Mesothelial cell of epicardium (in vitro differentiated cells): ENCODE measurements at places on chromosomes 2 and 18.

GRCh38 chr2:234495251-234496054, 1.4 kb downstream of the ARL4C start:
- peak overlapping the region; percentile 87 for H3K4me3 ChIP-seq
- peaks cover 4% of the 10 kb centered on the region for H3K27me3 ChIP-seq
- H3K36me3 ChIP-seq = no peaks in the 10 kb centered on the region

- DNase-seq = no peak
- H3K36me3 ChIP-seq = no peaks in the 10 kb centered on the region
- no peaks in the 10 kb centered on the region for H3K4me1 ChIP-seq
- H3K27ac ChIP-seq = no peak overlapping the region
- H3K27me3 ChIP-seq = peaks cover 9% of the 10 kb centered on the region
Observed at GRCh38 chr18:11553098-11553940, 56.1 kb upstream of the SLC35G4 start.

DNA sequence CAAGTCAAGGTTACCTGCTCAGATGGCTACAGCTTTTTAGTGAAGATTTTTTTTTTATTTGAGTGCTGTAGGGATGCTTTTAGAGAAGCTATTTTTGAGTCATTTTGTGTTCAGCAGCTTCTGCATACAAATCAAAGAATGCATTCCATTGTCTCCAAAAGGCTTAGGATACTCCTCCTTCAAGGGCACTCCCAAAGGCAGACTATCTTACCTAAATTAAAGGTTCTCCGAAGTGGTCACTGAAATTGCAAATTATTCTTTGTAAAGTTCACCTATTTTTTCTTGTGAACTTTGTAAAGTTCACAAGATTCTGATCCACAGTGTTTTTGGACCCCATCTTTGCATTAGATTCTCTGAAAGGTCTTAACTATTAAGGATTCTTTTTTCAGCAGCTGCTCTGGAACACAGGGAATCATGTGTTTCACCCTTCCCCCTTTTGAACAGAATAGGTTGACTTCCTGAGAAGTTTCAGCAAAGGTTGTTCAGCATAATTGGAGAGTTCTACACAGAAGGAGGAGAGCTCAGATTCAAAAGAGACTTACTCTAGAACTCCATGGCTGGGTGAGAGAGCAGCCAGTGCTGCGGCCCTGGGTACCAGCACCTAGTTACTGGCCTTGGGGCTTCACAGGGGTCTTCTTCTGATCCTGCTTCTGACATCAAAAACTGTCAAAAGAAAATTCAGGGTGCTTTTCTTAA, 14.5 kb downstream of the CLIP4 start:
- peaks cover 30% of the 10 kb centered on the region for H3K36me3 ChIP-seq
- peaks cover 17% of the 10 kb centered on the region for H3K4me1 ChIP-seq
- H3K27ac ChIP-seq = peak overlapping the region; percentile 30
- no peak overlapping the region for H3K4me3 ChIP-seq

- peaks cover 44% of the 10 kb centered on the region for H3K36me3 ChIP-seq
- peak overlapping the region; percentile 75 for H3K27ac ChIP-seq
- peaks cover 9% of the 10 kb centered on the region for H3K4me1 ChIP-seq
Observed at GRCh38 chr2:65316072-65316471, 88.4 kb downstream of the ACTR2 start.

GRCh38 chr18:70380915-70381896, 92.4 kb downstream of the SOCS6 start:
- peaks cover 19% of the 10 kb centered on the region for H3K4me1 ChIP-seq
- H3K4me3 ChIP-seq = no peak overlapping the region
- peaks cover 2% of the 10 kb centered on the region for H3K27me3 ChIP-seq
- H3K36me3 ChIP-seq = no peaks in the 10 kb centered on the region
- no peak for DNase-seq

DNA sequence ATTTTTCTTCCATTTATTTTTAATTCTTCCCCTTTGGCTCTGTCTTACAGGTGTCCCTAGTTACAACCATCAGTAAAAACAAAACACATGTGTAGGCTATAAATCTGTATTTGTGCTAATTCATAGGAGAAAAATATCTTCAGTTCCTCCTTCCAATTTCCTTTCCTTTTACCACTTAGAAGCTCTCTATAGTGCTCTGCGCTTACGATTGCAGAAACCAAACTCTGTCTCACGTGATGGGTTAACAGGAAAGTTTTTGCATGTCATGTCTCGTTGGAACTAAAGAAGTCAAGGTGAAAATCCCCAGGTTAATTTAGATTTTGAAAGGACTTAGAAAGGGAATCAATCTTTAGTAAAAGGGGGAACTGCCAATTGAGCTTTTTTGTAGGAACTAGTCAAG, 1390.5 kb upstream of the ZEB2 start:
- no peak overlapping the region for H3K4me3 ChIP-seq
- H3K27ac ChIP-seq = peak overlapping the region; percentile 67
- H3K4me1 ChIP-seq = peaks cover 20% of the 10 kb centered on the region
- H3K36me3 ChIP-seq = no peaks in the 10 kb centered on the region
- H3K27me3 ChIP-seq = no peaks in the 10 kb centered on the region

DNA sequence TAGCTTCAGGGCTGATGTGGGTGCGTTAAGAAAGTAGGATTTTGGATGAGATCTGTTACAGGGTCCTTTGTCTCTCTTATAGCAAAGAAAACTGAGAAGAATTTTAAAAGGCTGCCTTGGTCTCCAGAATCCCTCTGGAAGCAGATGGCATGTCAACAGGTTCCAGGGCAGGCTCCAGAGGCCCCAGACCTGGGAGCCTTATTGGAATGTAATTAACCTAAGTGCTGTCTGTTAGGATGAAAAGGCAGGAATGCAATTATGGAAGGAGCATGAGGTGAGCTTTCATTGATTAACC, 97.2 kb upstream of the PKDCC start:
- no peaks in the 10 kb centered on the region for H3K27me3 ChIP-seq
- DNase-seq = no peak

DNA sequence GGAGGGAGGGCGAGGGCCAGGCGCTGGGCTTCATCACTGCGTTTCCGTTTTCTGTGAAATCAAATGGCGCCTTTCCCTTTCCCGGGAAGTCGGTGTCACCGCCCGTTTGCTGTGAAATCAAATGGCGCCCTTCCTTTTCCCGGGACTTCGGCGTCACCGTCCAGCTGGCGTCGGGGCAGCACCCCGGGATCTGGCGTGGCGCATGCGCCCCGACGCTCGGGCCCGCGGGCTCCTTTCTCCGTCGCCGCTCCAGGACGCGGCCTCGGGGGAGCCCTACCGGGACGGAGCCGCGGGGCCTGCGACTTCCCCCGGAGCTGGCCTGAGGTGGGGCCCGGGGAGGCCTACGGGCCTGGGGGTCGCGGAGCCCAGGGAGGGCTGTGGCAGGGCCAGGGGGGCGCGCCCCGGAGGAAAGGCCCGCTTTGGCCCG, at the start of gene FAM228A:
Gene FAM228A, plus strand, starts transcription at position 203 of the 427 bp plus-strand sequence. CDS start 428 bp downstream, outside the sequence.
- DNase-seq = no peak
- H3K4me3 ChIP-seq = no peak within 1 kb of the TSS
- H3K27me3 ChIP-seq = no peaks in the 10 kb centered on the region
- H3K36me3 ChIP-seq = peaks cover 4% of the 10 kb centered on the region
- H3K4me1 ChIP-seq = no peaks in the 10 kb centered on the region

DNA sequence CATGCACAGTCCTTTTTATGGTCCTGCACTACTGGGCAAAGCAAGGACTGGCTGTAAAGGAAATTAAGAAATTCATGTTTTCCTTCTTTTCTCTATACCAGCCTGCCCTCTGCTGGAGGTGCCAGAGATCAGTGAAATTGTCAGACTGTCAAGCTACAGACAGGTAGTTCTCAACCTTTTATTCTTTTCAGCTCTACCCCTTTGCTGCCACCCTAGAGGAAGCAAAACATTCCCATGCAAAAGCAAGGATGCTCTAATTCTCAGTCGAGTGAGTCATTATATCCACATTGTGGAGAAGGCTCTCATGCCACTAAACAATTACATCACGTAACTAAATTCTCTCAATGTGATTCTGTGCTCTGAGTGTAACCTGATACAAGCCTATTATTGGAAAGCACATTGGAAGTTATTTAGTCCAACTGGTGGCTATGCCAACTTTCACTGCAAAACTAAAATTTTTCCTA, 25.0 kb upstream of the RAPGEF4 start:
- H3K27ac ChIP-seq = no peak overlapping the region
- no peaks in the 10 kb centered on the region for H3K4me1 ChIP-seq
- DNase-seq = peak; percentile 51
- H3K36me3 ChIP-seq = no peaks in the 10 kb centered on the region
- H3K27me3 ChIP-seq = peaks cover 5% of the 10 kb centered on the region

DNA sequence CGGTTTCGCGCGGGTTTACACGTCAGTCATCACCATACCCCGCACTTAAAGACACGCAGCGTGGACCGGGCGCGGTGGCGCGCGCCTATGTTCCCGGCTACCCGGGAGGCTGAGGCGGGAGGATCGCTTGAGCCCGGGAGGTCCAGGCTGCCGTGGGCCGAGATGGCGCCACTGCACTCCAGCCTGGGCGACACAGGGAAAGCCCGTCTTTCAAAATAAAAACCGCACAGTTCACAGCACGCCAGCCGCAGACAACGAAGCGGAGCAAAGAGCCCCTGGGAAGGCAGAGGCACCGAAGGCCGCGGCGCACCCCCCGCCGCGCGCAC, 328 bp downstream of the DTYMK start:
- H3K27me3 ChIP-seq = no peaks in the 10 kb centered on the region
- peaks cover 18% of the 10 kb centered on the region for H3K4me1 ChIP-seq
- H3K4me3 ChIP-seq = peak overlapping the region; percentile 81
- H3K36me3 ChIP-seq = peaks cover 14% of the 10 kb centered on the region
- H3K27ac ChIP-seq = peak overlapping the region; percentile 84
- no peak for DNase-seq

- no peak overlapping the region for H3K27ac ChIP-seq
- H3K4me1 ChIP-seq = no peaks in the 10 kb centered on the region
Observed at GRCh38 chr2:157333304-157334047, 7.9 kb upstream of the ERMN start.

GRCh38 chr2:68937346-68938055, 15.2 kb downstream of the GKN2 start:
- no peaks in the 10 kb centered on the region for H3K36me3 ChIP-seq
- no peak for DNase-seq
- no peak overlapping the region for H3K4me3 ChIP-seq
- no peaks in the 10 kb centered on the region for H3K4me1 ChIP-seq

DNA sequence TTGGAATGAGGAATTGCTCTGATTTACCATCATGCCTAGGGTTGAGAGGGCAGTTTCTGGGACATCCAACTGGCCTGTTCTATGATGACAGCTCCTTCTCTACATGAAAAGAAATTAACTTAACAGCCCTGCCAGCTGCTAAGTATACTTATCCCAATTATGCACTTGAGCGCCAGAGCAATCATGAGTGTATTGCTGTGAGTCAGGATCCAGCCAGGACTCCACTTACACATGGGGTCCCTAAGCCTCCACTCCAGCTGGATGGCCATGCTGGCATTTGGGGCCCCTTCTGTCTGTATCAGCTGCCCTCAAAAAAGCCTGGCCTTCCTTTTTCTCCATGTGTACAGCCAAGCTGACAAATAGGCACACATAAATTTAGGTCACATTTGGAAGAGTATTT, 481.9 kb downstream of the TMX3 start:
- H3K27me3 ChIP-seq = no peaks in the 10 kb centered on the region
- no peak overlapping the region for H3K4me3 ChIP-seq
- H3K36me3 ChIP-seq = no peaks in the 10 kb centered on the region
- DNase-seq = no peak

DNA sequence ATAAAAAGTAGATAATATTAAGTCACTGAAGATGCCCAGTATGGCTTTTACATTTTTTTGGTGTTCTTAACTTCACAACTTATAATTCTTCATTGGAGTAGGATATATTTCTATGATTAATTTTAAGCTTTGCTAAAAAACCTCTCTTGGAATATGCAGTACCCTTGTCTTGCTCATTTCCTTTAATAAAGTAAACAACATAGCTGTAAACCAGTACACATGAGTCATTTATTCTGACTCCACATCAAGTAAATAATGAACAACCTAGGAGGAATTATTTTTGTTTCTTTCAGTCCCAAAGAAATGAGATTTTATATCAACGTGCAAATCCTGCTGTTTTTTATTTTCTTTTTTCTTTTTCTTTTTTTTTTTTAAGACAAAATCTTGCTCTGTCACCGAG, 869.1 kb downstream of the CNTNAP5 start:
- no peak overlapping the region for H3K4me3 ChIP-seq
- H3K27me3 ChIP-seq = no peaks in the 10 kb centered on the region
- no peak overlapping the region for H3K27ac ChIP-seq
- DNase-seq = no peak
- H3K36me3 ChIP-seq = no peaks in the 10 kb centered on the region

DNA sequence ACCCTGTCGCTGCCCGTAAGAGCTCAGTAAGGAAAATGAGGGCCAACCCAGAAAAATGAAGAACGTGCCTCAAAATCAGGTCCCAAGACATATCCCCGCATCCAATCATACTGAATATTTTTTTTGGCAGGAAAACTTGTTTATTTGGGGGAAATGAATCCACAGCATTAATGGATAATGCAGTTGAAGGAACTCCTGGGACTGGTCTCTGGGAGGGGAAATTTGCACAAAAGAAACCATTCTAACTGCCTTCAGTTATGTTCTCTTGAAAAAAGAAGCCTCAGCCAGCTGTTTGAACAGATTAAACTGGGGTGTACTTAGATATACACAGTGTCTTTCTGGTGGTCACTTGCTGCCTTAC, 61.3 kb downstream of the SPRED2 start:
- H3K27ac ChIP-seq = no peak overlapping the region
- H3K27me3 ChIP-seq = no peaks in the 10 kb centered on the region
- H3K4me3 ChIP-seq = no peak overlapping the region
- peaks cover 34% of the 10 kb centered on the region for H3K4me1 ChIP-seq
- H3K36me3 ChIP-seq = no peaks in the 10 kb centered on the region
- DNase-seq = no peak

GRCh38 chr2:12950957-12951656, 234.4 kb downstream of the TRIB2 start:
- H3K4me1 ChIP-seq = peaks cover 40% of the 10 kb centered on the region
- no peaks in the 10 kb centered on the region for H3K36me3 ChIP-seq
- peak overlapping the region; percentile 92 for H3K27ac ChIP-seq
- peaks cover 3% of the 10 kb centered on the region for H3K27me3 ChIP-seq
- peak overlapping the region; percentile 4 for H3K4me3 ChIP-seq

DNA sequence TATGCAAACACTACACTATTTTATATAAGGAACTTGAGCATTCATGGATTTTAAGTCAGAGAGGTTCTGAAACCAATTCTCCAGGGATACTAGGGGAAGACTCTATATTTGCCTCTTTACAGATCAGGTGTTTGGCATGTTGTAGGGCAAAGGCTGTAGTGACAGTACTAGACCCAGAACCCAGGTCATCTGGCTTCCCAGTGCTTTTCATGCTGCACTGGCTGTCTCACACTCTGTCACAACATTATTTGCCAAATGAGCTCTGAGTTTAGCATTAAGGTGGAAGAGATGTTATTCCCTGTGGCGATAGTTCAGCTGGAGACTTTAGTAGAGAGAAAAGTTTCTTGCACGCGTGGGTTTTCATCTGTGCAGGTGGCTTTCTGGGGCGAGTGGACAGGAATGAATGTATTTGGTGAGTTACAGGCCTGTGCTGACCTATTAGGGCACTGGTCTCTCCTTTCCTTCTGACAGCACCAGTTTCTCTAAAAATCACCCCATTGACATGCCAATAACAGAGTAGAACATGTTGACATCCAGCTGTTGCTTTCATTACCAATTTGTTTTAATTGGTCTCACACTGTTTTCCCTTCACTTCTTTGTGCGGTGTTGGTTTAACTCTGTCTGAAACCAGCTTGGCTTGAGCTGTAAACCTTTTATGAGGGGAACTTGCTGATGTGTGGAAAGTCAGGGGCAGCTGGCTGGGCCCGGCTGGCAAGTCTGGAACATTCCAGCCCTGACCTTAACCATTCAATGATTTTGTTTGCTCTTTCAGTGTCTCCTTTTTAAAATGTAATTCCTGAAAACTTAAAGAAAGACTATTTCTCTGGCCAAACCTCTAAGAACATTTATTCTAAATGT, 643.0 kb upstream of the FAM98A start:
- H3K4me3 ChIP-seq = no peak overlapping the region
- no peaks in the 10 kb centered on the region for H3K36me3 ChIP-seq
- no peaks in the 10 kb centered on the region for H3K4me1 ChIP-seq
- no peak for DNase-seq
- no peak overlapping the region for H3K27ac ChIP-seq
